ENCODE measurements at places on chromosomes 6 and 20.

GRCh38 chr20:47876311-47877088, 91.2 kb upstream of the SULF2 start:
- no peak overlapping the region for H3K27ac ChIP-seq
- no peak overlapping the region for H3K4me3 ChIP-seq
- H3K36me3 ChIP-seq = no peaks in the 10 kb centered on the region
- peak; percentile 21 for DNase-seq

DNA sequence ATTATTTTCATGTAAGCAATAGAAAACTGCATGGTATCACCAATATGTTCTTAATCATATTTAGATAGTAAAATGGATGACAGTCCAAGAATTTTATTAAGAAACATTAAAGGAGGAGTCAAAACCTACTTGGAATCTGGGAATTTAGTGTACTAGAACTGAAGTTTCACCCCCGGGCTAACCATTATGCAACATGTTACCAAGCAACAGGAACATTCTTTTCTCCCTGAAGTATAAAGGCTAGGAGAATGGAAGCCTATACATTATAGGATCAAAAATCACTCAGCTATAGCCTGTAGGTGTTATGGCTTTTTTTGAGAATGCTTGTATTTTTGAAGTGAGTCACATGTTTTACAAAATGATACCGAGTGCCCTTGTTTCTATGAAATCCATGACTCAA, 538.3 kb downstream of the GRIK2 start:
- no peaks in the 10 kb centered on the region for H3K4me1 ChIP-seq
- no peak for DNase-seq
- H3K36me3 ChIP-seq = no peaks in the 10 kb centered on the region
- no peaks in the 10 kb centered on the region for H3K27me3 ChIP-seq

DNA sequence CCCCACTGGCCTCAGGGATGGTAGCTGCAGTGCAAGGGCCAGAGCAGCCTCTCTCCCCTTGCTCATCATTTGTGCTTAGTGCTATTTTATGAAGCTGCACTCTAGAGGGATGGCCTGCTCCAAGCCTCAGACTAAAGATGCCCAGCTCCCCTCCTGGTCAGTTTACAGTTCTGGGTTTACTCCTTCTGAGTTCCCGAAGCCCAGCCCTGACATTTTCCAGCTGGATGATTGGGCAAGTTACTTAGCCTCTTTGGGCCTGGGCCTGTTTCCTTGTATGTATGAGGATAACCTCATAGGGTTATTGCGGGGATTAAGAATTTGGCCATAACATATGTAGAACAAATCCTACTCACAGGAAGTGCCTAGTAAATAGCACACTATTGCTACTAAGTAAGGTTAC, 31.8 kb upstream of the EMILIN3 start:
- no peaks in the 10 kb centered on the region for H3K27me3 ChIP-seq
- no peak overlapping the region for H3K4me3 ChIP-seq
- DNase-seq = no peak
- H3K4me1 ChIP-seq = no peaks in the 10 kb centered on the region
- no peak overlapping the region for H3K27ac ChIP-seq
- peaks cover 1% of the 10 kb centered on the region for H3K36me3 ChIP-seq

GRCh38 chr6:16292942-16293341, 54.6 kb downstream of the GMPR start:
- H3K27ac ChIP-seq = no peak overlapping the region
- no peaks in the 10 kb centered on the region for H3K4me1 ChIP-seq
- no peak for DNase-seq
- H3K27me3 ChIP-seq = no peaks in the 10 kb centered on the region

DNA sequence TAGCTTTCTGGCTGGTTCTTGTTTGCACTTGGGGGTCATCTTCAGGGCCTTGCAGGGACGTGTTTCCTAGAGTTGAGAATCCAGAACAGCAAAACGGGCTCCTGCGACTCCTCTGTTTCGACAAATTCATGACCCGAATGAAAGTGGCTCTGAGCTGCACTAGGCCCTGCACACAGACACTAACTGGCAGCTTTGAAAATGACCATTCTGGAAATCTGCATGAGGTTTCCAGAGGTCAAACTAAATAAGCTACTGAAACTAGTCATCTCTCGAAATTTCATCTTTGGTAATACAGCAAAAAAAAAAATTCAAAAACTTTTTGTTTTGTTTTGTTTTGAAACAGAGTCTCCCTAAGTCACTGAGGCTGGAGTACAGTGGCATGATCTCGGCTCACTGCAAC, 15.5 kb upstream of the BMP7 start:
- H3K27me3 ChIP-seq = peaks cover 7% of the 10 kb centered on the region
- no peaks in the 10 kb centered on the region for H3K4me1 ChIP-seq
- no peak overlapping the region for H3K27ac ChIP-seq
- no peaks in the 10 kb centered on the region for H3K36me3 ChIP-seq
- no peak overlapping the region for H3K4me3 ChIP-seq

GRCh38 chr20:61391812-61392520, 139.9 kb downstream of the CDH4 start:
- H3K4me3 ChIP-seq = no peak overlapping the region
- DNase-seq = no peak
- no peaks in the 10 kb centered on the region for H3K4me1 ChIP-seq

DNA sequence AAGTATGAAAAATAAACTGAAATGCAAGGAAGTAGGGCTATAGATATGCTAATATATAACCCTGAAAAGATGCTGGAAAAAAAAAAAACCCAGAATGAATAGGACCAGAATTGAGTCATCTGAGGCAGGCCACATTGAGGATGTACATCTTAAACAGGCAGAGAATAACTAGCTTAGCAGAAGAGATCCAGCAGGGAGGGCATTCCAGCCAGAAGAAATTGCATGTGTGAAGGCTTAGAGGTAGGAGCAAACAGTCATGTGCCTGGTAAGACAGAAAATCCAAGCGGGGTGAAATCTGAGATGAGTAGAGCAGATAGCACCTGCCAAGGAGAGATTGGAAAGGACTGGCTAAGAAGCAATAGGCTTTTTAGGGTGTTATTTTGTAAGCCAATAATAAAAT, 2.6 kb downstream of the COL19A1 start:
- H3K36me3 ChIP-seq = no peaks in the 10 kb centered on the region
- peaks cover 38% of the 10 kb centered on the region for H3K27me3 ChIP-seq
- H3K4me3 ChIP-seq = no peak overlapping the region
- no peak overlapping the region for H3K27ac ChIP-seq
- no peak for DNase-seq

GRCh38 chr6:11168091-11168635, 56.6 kb upstream of the ERVFRD-1 start:
- no peak overlapping the region for H3K4me3 ChIP-seq
- H3K4me1 ChIP-seq = no peaks in the 10 kb centered on the region
- H3K36me3 ChIP-seq = no peaks in the 10 kb centered on the region

DNA sequence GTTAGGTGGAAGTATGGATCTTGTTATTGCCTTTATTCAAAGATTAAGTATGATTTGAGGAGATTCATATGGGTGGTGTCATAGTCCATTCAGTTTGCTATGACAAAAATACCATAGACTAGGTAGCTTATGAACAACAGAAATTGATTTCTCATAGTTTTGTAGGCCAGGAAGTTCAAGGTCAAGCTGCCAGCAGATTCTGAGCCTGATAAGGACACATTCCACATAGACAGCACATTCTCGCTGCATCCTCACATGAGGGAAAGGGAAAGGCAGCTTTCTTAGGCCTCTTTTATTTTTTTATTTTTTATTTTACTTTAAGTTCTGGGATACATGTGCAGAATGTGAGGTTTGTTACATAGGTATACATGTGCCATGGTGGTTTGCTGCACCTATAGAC, 27.7 kb downstream of the ME1 start:
- no peaks in the 10 kb centered on the region for H3K36me3 ChIP-seq
- no peaks in the 10 kb centered on the region for H3K27me3 ChIP-seq
- no peak for DNase-seq

DNA sequence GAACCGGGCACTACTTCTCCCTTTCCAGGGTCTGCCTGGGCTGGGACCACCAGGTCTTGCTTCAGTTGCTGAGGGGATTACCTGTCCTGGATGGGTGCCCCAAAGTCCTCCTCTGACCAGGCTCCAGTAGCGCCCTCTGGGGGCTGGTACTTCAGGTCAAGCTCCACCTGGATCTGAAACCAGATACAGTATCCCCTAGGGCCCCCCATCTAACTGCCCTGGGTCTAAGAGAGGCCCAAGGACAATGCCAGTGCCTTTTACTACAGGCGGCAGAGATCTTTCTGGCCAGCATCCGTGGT, 11.2 kb upstream of the SPAG4 start:
- no peak overlapping the region for H3K4me3 ChIP-seq
- H3K27ac ChIP-seq = no peak overlapping the region
- H3K27me3 ChIP-seq = peaks cover 21% of the 10 kb centered on the region
- peaks cover 7% of the 10 kb centered on the region for H3K4me1 ChIP-seq

DNA sequence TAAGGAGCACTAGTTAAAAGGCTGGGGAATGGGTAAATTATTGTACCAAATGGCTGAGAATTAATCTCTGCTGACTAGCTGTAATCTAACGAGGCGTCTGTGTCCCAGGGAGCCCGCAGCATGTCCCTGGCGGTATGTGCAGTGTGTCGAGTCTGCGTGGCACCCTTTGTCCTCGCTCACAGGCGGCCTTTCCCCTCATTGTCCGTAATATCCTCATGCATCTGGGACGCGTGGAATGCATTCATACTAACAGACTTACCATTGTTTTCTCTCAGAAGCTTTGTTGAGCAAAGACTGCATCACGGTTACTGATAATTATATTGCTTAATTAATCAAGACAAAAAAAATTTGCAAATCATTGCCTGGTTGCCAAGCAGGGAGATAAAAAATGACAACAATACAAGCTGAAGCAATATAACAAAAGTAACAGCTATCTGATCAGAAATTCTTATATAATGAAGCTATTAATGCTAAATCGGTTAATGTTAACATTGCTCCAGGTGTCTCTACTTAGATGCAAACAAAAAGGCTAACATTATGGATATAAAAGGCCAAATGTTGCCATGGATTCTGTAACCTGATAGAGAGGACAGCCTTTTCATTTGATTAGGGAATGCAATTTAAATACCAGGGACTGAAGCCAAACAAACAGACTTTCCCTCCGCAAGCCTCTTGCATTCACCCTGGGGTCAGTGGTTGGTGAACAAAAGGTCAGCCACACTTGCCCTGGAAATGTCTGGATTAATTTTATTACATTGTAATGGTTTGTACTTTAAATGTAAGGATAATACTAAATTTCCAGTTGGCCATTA, 124.8 kb downstream of the INSM1 start:
- H3K36me3 ChIP-seq = no peaks in the 10 kb centered on the region
- H3K4me3 ChIP-seq = no peak overlapping the region
- no peak overlapping the region for H3K27ac ChIP-seq
- peaks cover 10% of the 10 kb centered on the region for H3K4me1 ChIP-seq
- no peak for DNase-seq
- H3K27me3 ChIP-seq = no peaks in the 10 kb centered on the region

DNA sequence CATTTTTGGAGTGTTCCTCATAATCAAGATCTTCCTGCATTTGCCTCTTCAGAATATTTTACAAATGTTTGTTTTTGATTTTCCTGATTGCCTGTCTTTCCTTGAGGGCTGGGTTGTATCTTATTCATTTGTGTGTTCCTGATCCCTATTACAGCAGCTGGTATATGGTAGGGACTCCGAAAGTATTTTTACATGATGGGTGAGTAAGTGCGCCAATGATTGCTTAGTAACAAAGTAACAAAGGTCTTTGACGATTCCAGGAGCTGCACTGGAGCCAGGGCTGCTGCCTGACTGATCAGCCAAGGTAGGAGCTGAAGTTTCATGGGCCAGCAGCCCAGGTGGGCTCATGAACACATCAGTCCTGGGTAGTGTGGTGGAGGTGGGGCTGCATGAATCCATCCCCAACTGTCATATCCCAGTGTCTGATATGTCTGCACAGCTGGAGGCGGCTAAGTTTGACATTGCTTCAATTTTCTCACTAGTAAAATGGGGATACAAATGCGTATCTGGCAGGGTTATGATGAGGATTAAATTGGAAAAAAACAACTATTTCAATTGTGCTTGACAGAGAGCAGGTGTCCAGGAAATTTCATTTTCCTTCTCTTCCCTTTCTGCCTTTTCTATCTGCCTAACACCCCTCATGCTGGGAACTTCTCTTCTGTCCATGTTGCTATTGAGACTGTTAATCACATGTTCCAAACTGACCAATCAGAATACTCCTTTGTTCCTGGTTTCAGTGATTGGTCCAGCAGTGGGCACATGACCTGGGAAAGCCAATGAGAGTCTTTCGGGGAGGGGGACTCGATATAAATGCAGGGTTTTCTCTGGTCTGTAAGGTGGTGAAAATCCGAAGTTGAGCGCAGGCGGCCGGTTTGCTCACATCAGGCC, 90.7 kb downstream of the CDH26 start:
- no peak overlapping the region for H3K27ac ChIP-seq
- H3K27me3 ChIP-seq = no peaks in the 10 kb centered on the region
- no peak for DNase-seq

DNA sequence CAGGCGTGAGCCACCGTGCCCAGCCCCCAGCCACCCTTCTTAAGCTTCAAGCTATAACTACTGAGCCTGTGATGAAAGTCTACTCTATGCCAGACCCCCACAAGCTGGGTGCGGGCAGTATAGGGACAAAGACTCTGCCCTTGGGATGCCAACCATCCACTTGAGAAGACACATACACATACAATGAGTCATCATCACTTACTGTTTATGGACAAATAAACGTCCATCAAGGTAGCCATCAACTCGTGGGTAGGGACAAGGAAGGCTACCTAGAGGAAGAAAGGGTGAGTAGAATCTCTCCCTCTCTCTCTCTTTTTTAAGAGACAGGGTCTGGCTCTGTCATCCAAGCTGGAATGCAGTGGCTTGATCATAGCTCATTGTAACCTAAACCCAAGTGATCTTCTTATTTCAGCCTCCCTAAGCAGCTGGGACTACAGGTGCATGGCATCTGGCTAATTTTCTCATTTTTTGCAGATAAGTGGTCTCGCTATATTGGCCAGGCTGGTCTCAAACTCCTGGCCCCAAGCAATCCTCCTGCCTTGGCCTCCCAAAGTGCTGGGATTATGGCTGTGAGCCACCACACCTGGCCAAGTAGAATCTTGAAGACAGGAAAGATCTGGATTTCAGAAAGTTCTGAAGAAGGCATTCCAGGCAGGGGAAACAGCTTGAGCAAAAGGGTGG, 2.6 kb upstream of the TP53INP2 start:
- no peak for DNase-seq
- H3K4me3 ChIP-seq = no peak overlapping the region
- peaks cover 21% of the 10 kb centered on the region for H3K4me1 ChIP-seq
- H3K27me3 ChIP-seq = peaks cover 6% of the 10 kb centered on the region
- no peak overlapping the region for H3K27ac ChIP-seq

DNA sequence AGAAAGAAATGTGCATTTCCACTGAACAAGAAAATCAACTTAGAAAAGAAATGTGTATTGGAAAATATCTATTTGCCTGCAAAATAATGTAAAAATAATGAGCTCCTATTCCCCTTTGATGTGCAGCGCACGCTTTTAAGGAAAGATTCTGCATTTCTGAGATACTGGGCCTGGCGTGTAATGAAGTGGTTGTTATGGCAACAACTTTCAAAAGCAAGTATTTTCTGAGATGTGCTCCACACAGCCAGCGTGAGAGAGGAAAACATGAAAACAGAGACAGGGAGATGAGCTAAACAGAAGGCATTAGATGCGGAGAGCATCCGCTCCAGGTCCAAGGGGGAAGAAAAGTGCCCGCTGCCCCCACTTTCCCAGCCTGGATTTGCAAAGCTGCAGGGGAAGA, 39.1 kb upstream of the GTSF1L start:
- no peaks in the 10 kb centered on the region for H3K36me3 ChIP-seq
- no peak overlapping the region for H3K27ac ChIP-seq
- DNase-seq = no peak
- no peak overlapping the region for H3K4me3 ChIP-seq

GRCh38 chr6:128826606-128827005, 56.3 kb upstream of the LAMA2 start:
- H3K27me3 ChIP-seq = peaks cover 3% of the 10 kb centered on the region
- no peak overlapping the region for H3K4me3 ChIP-seq
- no peaks in the 10 kb centered on the region for H3K4me1 ChIP-seq
- H3K36me3 ChIP-seq = no peaks in the 10 kb centered on the region
- no peak for DNase-seq
